ENCODE measurements at places on chromosomes 7 and 10. TPM values are rescaled to one million over a fixed set of nuclear protein-coding genes. Genes with fewer than 3 reads are reported as not detected.

GRCh38 chr7:7114575-7115291 is 67.6 kb upstream of the C1GALT1 start:
- no peaks in the 10 kb centered on the region for H3K36me3 ChIP-seq
- no peak overlapping the region for H3K4me3 ChIP-seq
- no peak for DNase-seq
- H3K4me1 ChIP-seq: no peaks in the 10 kb centered on the region
- H3K27me3 ChIP-seq: no peaks in the 10 kb centered on the region
- H3K27ac ChIP-seq: no peak overlapping the region

DNA sequence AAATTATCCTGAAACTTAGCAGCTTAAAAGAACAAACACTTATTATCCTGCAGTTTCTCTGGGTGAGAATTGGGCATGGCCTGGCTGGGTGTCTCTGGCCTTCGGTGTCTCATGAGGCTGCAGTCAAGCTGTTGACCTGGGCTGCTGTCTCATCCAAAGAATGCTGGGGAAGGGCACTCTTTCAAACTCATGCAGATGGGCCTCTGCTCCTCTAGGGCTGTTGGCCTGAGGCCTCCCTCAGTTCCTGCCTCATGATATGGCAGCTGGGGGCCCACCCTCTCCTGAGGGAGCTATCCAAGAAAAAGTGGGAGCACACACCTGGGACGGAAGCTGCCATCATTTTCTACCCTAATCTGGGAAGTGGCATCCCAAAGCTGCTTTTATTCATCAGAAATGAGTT is 43.6 kb downstream of the DRGX start:
- peaks cover 3% of the 10 kb centered on the region for H3K27me3 ChIP-seq
- peaks cover 16% of the 10 kb centered on the region for H3K36me3 ChIP-seq
- DNase-seq: no peak
- no peak overlapping the region for H3K27ac ChIP-seq
- H3K4me3 ChIP-seq: no peak overlapping the region

DNA sequence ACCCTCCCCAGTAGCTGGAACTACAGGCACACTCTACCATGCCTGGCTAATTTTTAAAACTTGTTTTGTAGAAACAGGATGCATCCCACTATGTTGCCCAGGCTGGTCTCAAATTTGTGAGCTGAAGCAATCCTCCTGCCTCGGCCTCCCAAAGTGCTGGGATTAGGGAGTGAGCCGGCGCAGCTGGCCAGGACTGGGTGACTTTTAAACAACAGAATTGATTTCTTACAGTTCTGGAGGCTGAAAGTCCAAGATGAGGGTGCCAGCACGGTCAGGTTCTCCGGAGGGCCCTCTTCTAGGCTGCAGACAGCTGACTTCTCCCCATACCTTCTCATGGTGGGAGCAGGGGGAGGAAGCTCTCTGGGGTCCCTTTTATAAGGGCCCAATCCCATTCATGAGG is 75.2 kb upstream of the CHST15 start:
- no peak overlapping the region for H3K4me3 ChIP-seq
- no peaks in the 10 kb centered on the region for H3K4me1 ChIP-seq
- H3K36me3 ChIP-seq: no peaks in the 10 kb centered on the region
- no peak for DNase-seq

- no peaks in the 10 kb centered on the region for H3K27me3 ChIP-seq
- no peak overlapping the region for H3K4me3 ChIP-seq
- H3K36me3 ChIP-seq: no peaks in the 10 kb centered on the region
- H3K27ac ChIP-seq: no peak overlapping the region
- no peak for DNase-seq
Observed at GRCh38 chr7:94738071-94738470, 82.1 kb upstream of the SGCE start.

GRCh38 chr7:112080978-112081377 is 125.2 kb downstream of the DOCK4 start:
- no peak for DNase-seq
- peaks cover 3% of the 10 kb centered on the region for H3K4me1 ChIP-seq
- peaks cover 2% of the 10 kb centered on the region for H3K27me3 ChIP-seq
- H3K4me3 ChIP-seq: no peak overlapping the region

DNA sequence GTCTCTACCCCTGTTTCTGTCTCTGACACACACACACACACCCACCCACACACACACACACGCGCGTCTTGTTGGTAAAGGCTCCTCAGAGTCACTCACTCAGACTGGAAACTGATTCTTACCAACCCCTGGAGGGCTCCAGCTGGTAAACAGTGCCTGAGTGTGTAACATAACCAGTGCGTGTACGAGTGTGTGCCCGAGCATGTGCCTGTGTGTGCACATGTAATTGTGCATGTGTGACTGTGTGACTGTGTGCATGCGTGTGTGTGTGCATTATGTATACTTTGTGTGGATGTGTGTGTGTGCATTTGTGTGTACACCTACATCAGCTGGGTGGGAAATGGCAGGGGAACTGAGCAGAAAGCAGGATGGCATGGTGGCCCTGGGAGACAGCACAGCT is 317.1 kb downstream of the WDR37 start:
- H3K36me3 ChIP-seq: peaks cover 5% of the 10 kb centered on the region
- DNase-seq: no peak
- no peak overlapping the region for H3K4me3 ChIP-seq
- H3K27me3 ChIP-seq: peaks cover 7% of the 10 kb centered on the region
- no peak overlapping the region for H3K27ac ChIP-seq

GRCh38 chr7:64747802-64748201 is 46.4 kb upstream of the ZNF138 start:
- no peaks in the 10 kb centered on the region for H3K27me3 ChIP-seq
- no peaks in the 10 kb centered on the region for H3K4me1 ChIP-seq
- no peaks in the 10 kb centered on the region for H3K36me3 ChIP-seq

- DNase-seq: peak; percentile 42
- peaks cover 1% of the 10 kb centered on the region for H3K27me3 ChIP-seq
- H3K27ac ChIP-seq: peak overlapping the region; percentile 7
- H3K4me3 ChIP-seq: peak overlapping the region; percentile 58
- no peaks in the 10 kb centered on the region for H3K36me3 ChIP-seq
Observed at GRCh38 chr10:19966751-19967150, 150.5 kb downstream of the PLXDC2 start.

- peak overlapping the region; percentile 85 for H3K27ac ChIP-seq
- no peaks in the 10 kb centered on the region for H3K36me3 ChIP-seq
- H3K27me3 ChIP-seq: peaks cover 5% of the 10 kb centered on the region
- DNase-seq: no peak
- peak overlapping the region; percentile 88 for H3K4me3 ChIP-seq
- peaks cover 18% of the 10 kb centered on the region for H3K4me1 ChIP-seq
Observed at GRCh38 chr10:102713539-102713813, 721 bp downstream of the ARL3 start.

DNA sequence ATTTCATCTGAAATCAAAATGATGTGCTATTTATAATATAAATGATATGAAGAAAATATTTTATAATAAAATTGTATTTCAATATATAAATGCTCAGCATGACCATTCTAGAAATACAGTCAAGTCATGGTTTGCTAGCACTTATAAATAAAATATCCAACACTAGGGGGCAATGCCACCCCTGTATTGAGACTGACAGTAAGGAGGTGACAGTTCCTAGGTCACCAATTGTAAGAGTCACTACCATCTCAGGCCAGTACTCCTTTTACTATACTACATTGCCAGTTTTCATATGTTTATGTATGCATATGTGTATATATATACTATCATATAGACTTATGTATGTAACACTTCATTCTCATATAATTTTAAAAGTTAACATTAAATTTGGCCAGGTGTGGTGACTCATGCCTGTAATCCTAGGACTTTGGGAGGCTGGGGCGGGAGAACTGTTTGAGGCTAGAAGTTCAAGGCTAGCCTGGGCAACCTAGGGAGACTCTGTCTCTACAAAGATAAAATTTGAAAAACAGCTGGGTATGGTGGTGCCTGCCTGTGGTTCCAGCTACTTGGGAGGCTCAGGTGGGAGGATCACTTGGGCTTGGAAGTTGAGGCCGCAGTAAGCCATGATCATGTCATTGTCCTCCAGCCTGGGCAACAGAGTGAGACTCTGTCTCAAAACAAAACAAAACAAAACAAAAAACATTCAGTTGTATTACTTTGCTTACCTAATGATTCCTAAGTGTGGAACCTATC is 2.4 kb upstream of the CNOT4 start:
- H3K4me3 ChIP-seq: no peak overlapping the region
- H3K27ac ChIP-seq: no peak overlapping the region
- no peak for DNase-seq
- peaks cover 3% of the 10 kb centered on the region for H3K4me1 ChIP-seq
- no peaks in the 10 kb centered on the region for H3K36me3 ChIP-seq
- no peaks in the 10 kb centered on the region for H3K27me3 ChIP-seq

GRCh38 chr10:111114758-111115500 is 38.1 kb downstream of the ADRA2A start:
- no peak overlapping the region for H3K4me3 ChIP-seq
- no peak overlapping the region for H3K27ac ChIP-seq
- DNase-seq: no peak
- peaks cover 2% of the 10 kb centered on the region for H3K27me3 ChIP-seq

DNA sequence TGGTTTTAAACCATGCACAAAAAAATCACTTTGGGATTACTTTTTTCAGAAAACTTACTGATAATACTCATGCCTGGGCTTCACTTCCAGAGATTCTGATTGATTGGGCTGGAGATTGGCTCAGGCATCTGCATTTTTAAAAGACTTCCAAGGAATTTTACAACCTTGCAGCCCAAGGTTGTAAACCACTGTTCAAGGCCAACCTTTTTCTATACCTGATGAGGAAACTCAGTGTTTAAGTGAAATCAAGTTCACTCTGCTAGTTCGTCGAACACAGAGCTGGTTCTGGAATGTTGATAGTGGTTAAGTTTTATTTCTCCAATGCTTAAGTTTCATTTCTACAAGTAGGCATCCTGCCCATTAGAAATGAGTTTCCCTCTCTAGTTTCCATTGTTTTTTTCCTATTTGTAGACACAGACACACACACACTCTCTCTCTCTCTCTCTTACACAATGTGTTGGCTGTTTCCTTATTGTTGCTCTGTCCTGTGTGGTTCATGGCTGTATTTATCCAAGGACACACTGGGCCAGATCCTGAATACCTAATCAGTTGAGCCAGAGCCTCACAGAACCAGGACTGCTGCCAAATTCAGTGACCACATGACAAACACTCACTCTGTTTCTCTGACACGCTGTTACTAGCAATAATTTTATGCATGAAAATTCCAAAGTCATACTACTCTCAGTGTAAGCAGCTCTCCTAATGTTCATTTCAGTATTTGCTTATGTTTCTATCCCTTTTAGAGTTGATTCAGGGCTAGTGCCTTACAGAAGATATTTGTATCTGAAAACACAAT is 3.7 kb upstream of the IFIT1B start:
- no peaks in the 10 kb centered on the region for H3K27me3 ChIP-seq
- H3K4me3 ChIP-seq: no peak overlapping the region
- H3K27ac ChIP-seq: no peak overlapping the region

DNA sequence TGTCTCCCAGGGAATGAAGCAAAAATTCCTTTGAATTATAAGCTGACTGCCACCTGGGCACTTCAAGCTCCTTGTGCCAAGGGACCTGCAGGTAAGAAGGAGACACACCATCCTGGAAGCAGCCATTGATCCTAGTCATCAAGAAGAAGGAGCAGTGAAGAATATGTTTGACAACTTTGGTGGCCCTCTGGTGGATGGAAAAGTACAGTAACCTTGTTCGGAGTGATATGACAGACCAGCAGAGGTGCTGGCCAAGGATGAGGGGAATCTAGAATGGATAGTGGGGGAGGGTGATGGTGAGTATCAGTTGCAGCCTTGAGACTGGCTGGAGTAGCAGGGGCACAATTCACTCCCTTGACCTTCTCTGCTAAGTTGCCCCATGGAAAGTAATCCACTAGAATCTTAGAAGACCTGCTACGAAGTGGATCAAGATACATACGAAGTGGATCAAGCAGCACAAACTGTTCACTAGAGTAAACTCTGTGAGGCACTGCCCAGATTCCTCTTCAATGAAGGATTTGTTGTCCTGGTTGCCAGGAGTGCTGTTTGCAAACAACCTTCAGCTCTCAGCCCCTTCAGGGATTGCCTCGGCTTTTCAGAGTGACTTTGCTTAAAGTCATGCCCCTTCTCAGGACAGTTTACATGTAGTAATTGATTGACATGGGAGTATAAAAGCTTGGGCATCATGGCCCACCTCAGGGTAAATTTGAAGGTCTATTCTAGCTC is 44.8 kb upstream of the ORC5 start:
- H3K4me3 ChIP-seq: no peak overlapping the region
- H3K27ac ChIP-seq: no peak overlapping the region
- H3K27me3 ChIP-seq: no peaks in the 10 kb centered on the region
- no peak for DNase-seq
- no peaks in the 10 kb centered on the region for H3K4me1 ChIP-seq

DNA sequence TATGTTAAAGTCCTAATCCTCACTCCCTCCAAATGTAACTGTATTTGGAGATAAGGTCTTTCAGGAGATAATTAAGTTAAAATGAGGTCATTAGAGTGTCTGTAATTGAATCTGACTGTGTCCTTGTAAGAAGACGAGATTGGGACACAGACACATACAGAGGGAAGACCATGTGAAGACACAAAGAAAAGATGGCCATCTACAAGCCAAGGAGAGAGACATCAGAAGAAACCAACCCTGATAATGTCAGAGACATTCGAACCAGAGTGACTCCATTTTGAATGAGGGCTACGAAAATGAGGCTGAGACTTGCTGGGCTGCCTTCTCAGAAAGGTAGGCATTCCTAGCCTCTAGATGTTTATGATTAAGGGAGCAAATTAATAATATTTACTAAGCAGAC is 542 bp upstream of the SAMD9L start:
- no peak overlapping the region for H3K27ac ChIP-seq
- H3K36me3 ChIP-seq: no peaks in the 10 kb centered on the region
- peaks cover 2% of the 10 kb centered on the region for H3K27me3 ChIP-seq
- no peaks in the 10 kb centered on the region for H3K4me1 ChIP-seq
- no peak for DNase-seq
- no peak overlapping the region for H3K4me3 ChIP-seq

GRCh38 chr10:93849593-93849992 is 44.2 kb upstream of the SLC35G1 start:
- no peak overlapping the region for H3K4me3 ChIP-seq
- no peak for DNase-seq
- peaks cover 5% of the 10 kb centered on the region for H3K36me3 ChIP-seq
- H3K27ac ChIP-seq: no peak overlapping the region

DNA sequence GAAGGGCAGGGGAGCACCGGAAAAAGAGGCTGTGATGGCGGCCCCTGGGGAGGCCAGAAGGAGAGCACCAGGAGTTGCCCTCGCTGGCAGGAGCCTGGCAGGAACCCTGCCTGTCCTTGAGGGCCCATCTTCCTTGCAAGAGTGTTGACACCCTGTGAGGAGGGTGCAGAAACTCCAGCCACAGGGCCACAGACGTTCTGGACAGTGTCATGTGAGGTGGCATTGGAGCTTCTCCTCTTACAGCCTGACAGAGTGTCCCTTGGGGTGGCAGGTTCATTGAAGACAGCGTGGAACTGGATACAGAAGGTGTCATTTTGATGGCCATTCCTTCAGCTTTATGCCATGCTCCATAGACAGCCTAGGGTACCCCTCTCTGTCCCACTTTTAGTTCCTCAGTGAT is 54.2 kb downstream of the RBM20 start:
- peaks cover 9% of the 10 kb centered on the region for H3K4me1 ChIP-seq
- H3K27me3 ChIP-seq: peaks cover 6% of the 10 kb centered on the region
- H3K36me3 ChIP-seq: peaks cover 2% of the 10 kb centered on the region
- H3K4me3 ChIP-seq: no peak overlapping the region

Gene PLPP4
- total RNA-seq: 2.6 TPM

Gene TRRAP
- total RNA-seq: 68.7 TPM

Gene LRIT1
- total RNA-seq: not detected

Gene GOLGA7B
- 21.5 TPM for total RNA-seq

Gene MUC12
- total RNA-seq: 1.0 TPM

Gene AFAP1L2
- 1.9 TPM for total RNA-seq

Gene RTKN2
- 3.2 TPM for total RNA-seq

Gene CYP2E1
- total RNA-seq: 7.1 TPM

Gene BICC1
- 0.12 TPM for total RNA-seq

Data from glutamatergic neuron (in vitro differentiated cells).